ENCODE measurements at places on chromosomes 11 and 22. TPM values are rescaled to one million over a fixed set of nuclear protein-coding genes. Genes with fewer than 3 reads are reported as not detected.

The LMO1 gene
- 3.2 TPM for total RNA-seq

The RSF1 gene
- 104 TPM for total RNA-seq

The FGF3 gene
- not detected for total RNA-seq

GRCh38 chr11:86693518-86693917 lies 21.1 kb upstream of the ME3 start:
- DNase-seq = no peak
- H3K4me1 ChIP-seq = peaks cover 62% of the 10 kb centered on the region
- no peaks in the 10 kb centered on the region for H3K27me3 ChIP-seq
- H3K27ac ChIP-seq = peak overlapping the region; percentile 3

- peaks cover 9% of the 10 kb centered on the region for H3K27me3 ChIP-seq
- no peak overlapping the region for H3K27ac ChIP-seq
- H3K4me1 ChIP-seq = no peaks in the 10 kb centered on the region
- no peak for DNase-seq
- peaks cover 5% of the 10 kb centered on the region for H3K36me3 ChIP-seq
These were observed 519.6 kb upstream of the TENM4 start for GRCh38 chr11:79960461-79960860.
